Natural killer cell treated with Interleukin-12 subunit alpha and Interleukin-12 subunit beta and Interleukin-15 and Interleukin-18, amount 100 ng/mL, for 72 hours (primary cell): ENCODE measurements at places on chromosomes 2 and 18.

DNA sequence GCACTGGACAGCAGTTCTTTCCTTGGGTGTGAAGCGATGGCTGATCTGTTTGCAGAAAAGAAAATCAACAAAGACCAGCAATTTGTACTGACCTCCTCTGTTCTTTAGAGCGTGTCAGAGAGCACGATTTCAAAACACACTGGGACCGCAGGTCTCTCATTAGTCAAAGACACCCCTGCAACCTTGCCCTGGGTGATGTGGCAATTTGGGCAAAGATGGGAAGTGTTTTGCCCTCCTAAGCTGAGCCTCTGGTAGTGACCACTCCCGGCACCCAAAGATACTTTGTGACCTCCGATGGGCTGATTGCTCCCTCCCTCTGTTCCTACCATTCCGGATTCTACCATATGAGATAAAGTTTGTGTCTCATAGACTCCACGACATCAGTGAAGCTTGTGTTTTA is 18.2 kb upstream of the CLIP4 start:
- DNase-seq = no peak

DNA sequence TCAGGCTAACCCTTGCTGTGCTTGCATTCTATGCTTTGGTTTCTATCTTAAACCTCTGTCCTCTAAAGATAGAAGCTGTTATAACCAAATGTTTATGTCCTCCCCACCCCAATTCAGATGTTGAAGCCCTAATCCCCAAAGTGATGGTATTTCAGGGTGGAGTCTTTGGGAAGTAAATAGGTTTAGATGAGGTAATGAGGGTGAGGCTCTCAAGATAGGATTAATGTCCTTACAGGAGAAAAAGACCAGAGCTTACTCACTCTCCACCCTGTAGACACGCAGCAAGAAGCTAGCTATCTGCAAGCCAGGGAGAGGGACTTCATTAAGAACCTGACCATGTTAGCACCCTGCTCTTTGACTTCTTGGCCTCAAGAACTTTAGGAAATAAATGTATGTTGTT is 362.5 kb downstream of the ERBB4 start:
- DNase-seq = no peak

DNA sequence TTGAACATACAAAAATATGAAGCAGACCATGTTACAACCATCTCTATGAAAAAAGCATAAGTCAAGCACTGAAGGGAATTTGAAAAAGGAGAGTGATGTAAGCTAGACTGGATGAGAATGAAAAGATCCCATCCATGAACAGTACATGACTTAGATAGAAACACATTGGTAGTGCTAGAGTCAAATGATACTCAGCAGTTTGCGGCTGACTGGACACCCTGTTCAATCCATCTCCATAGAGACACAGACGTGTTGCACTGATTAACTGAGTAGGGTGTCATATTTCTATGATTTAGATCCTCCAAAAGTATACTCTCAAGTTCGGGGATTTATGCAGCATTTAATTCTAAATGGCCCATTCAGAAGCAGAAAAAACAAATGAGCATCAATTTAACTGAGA is 674.3 kb upstream of the NRXN1 start:
- DNase-seq = no peak

GRCh38 chr18:25074925-25075324 is 277.0 kb downstream of the ZNF521 start:
- no peak for DNase-seq

- DNase-seq = no peak
These were observed 228.4 kb upstream of the FBXO11 start for GRCh38 chr2:48134704-48135103.

GRCh38 chr2:102637358-102637757 is 18.0 kb downstream of the SLC9A2 start:
- DNase-seq = no peak

GRCh38 chr2:99942561-99943347 is 199.6 kb downstream of the AFF3 start:
- no peak for DNase-seq

DNA sequence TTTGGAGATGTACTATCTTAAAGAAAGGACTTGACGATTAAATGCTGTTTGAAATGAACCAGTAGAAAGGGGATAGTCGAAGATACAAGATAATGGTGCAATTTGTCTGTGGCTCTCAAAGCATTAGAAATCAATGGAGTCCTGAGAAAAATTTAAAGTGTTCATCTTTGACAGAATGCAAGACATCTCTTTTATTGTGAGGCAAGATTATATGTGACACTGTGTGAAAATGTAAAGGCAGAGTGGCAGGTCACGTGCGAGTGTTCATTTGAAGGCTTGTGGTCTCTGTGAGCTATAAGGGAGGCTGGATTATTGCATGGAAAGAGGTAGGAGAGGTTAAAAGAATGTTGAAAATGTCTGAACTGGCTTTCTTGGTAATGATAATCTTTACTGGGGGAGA is 709.2 kb downstream of the DSC3 start:
- no peak for DNase-seq

DNA sequence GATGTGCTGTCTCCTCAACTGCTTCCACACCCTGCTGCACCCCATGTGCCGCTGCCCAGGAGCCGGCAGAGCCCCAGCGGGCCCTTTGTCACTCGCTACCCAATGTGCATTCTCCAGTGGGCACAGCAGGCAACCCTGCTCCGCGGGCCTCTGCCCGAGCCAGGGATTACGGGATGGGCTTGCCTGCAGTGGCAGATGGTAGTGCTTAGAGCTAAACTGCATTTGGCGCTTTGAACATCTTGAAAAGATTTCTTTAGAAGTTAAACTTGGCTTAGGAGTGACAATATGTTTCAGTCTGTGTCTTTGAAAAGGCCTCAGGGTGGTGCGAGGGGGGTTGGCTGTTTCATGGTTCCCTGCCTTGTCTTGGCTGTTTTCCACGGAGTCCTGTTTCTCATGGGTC is 84.0 kb upstream of the BOD1L2 start:
- no peak for DNase-seq

GRCh38 chr2:30591186-30591585 is 144.1 kb downstream of the LCLAT1 start:
- DNase-seq = no peak

DNA sequence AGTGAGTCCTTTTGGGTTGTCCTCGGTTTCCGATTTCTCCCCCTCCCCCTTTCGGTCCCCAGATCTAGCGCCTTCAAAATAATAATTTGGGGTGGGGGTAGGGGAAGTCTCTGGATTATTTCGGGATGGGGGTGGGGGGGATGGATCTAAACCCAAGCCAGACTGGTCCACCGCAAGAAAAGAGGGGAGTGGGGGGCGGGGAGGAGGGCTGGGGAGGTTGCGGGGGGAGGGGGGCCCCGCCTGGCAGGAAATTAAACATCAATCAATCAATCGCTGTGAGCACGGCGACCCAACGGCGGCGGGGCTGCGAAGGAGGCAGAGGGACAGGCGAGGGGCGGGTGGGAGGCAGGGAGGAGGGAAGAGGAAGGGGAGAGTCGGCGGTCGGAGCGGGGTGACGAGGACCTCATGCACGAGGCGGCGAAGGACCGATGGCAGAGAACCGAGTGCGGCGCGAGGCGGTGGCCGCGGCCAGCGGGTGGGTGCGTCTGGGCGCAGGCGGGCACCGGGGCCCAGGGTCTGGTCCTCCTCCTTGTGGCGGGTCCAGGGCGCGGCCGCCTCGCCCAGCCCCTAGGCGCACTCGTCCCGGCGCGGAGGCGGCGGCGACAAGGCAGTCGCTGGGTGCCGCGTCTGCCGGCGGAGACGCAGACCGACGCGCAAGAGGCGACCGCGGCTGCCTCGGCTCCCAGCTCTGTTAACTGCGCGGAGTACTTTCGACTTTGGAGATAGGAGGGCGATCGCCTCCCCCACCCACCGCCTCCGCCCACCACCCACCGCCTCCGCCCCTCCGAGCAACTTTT is 468 bp upstream of the SATB2 start:
- DNase-seq = no peak

DNA sequence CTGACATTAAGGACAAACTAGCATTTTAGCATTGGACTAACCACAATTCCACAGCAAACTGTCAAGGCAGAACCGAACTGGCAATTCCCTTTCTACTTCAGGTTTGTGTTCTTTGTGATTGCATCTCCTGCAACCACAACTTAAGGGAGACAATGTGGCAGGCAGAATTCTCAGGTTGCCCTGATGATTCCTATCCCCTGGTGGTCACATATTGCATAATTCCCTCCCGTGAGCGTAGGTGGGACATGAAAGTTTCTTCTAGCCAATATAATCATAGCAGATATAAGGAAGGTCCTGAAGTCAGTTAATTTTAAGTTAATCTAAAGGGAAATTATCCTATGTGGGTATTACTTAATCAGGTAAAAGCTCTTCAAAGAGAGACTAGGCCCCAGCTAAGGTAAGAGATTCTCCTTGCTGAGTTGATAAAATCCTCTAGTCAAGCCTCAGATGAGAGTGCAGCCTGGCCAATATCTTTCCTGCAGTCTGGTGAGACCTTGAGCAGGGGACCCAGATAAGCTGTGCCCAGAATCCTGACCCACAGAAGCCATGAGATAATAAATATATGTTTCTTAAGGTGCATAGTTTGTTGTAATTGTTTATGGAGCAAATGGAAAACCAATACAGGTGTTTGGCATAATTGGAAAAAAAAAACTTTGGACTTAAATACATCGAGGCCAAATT is 45.9 kb upstream of the TNP1 start:
- no peak for DNase-seq

DNA sequence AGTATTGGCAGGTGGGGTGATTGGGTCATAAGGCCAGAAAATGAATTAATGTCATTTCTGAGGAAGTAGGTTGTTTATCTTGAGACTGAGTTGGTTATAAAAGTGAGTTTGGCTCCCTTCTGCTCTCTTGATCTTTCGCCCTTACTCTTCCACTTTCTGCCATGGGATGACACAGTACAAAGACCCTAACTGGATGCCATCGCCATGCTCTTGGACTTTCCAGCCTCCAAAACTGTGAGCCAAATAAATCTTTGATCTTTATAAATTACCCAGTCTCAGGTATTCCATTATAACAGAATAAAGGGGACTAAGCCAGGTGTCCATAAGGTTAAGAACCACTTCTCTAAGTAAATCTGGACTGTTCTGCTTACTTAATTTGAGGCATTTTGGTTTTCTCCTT is 44.4 kb downstream of the MAP4K3 start:
- no peak for DNase-seq

DNA sequence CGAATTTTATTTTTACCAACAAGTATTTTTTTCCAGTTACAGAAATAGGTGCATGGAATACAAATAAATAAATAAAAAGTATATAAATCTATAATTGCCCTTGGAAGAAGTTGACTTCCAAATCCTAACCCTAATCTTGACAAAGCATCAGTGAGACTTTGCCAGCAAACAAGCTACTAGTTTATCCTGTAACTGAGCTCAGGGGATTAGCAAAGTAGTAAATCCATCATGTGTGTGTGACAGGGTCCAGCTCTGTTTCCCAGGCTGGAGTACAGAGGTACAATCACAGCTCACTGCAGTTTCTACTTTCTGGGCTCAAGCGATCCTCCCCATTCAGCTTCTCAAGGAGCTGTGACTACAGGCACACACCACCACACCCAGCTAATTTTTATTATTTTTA is 948.0 kb upstream of the CNTNAP5 start:
- no peak for DNase-seq

GRCh38 chr2:12809526-12809925 is 92.8 kb downstream of the TRIB2 start:
- no peak for DNase-seq

DNA sequence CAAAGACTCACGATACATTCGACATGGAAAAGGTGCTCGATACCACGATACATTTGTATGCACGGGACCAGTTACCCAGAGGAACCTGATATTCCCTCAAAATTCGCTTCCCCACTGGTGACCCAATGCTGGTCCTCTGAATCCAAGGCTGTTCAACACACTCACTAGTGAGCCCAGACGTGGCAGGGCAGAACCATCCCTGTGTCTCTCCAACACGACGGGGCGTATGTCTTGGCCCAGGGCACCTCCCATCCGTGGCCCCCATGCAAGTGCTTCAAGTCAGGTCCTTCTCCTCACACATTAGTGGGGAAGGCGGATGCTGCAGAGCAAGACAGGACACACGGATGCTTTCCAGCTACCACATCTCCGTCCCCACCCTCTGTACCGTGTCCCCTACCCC is 6.1 kb downstream of the CRACDL start:
- DNase-seq = no peak

GRCh38 chr2:151673016-151673415 is 61.3 kb downstream of the NEB start:
- no peak for DNase-seq

- no peak for DNase-seq
These were observed 173.8 kb upstream of the BCL2L11 start for GRCh38 chr2:110946902-110947301.

GRCh38 chr2:77778917-77779316 is 256.7 kb upstream of the LRRTM4 start:
- DNase-seq = no peak

- DNase-seq = no peak
These were observed 140.2 kb downstream of the PIEZO2 start for GRCh38 chr18:11009147-11009546.

DNA sequence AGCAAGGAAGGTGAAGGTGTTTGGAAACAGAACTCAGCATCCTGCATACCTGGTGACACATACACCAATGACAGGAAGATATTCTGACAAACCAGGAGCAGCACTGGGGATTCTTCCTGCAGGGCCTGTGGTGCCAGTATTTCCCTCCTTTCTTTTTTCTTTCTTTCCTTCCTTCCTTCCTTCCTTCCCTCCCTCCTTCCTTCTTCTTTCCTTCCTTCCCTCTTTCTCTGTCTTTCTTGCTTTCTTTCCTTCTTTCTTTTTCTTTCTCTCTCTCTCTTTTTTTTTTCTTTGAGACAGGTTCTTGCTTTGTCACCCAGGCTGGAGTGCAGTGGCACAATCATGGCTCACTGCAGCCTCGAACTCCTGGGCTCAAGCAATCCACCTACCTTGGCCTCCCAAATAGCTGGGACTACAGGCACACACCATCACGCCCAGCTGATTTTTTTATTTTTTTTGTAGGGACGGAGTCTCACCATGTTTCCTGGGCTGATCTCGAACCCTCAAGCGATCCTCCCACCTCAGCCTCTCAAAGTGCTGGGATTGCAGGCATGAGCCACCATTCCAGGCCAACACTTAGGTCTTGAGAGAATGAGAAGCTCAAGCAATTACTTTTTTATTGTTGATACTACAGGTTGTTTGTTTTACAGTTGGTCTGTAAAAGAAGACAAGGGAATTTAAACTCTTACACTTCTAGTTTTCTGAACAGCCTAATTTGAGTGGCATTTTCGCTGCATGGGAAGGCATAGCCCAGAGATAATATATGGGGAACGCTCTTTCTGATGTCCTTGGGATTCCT is 54.7 kb upstream of the GATA6 start:
- no peak for DNase-seq

DNA sequence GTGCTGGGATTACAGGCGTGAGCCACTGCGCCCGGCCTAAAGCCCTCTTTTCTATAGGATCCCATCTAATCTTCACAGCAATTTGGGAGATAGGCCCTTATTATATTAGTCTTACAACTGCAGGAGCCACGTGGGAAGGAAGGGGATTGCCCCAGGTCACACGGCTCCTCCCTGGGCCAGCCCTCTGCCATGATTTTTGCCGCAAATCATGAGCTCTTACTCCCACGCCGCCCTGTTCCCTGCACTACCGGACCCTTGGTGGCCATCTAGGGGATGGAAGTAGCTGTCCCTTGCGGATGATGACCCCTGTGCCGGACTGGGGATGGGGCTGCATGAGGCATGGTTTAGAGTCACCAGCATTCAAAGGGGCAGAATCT is 28.4 kb upstream of the PTMA start:
- no peak for DNase-seq
